ENCODE measurements at places on chromosomes 12 and 14. TPM values are rescaled to one million over a fixed set of nuclear protein-coding genes. Genes with fewer than 3 reads are reported as not detected.

BCL11B gene
- total RNA-seq = under 0.01 TPM

EEF1AKMT3 gene
- 3.2 TPM for total RNA-seq

TNFRSF1A gene
- total RNA-seq = 79.6 TPM

DNA sequence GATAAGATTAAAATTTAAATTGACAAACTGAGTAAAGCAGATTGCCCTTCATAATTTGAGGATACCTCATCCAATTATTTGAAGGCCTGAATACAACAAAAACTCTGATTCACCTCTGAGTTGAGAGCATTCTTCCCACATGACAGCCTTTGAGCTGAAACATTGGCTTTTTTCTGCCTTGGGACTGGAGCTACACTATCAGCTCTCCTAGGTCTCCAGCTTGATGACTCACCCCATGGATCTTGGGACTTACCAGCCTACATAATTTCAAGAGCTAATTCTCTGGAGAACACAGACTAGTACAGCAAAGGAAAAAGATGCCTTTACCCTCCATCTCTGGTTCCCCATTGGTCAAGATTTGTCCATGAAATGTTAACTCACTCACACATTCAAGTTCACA is 555.1 kb downstream of the FOXG1 start:
- DNase-seq = peak; percentile 90

GRCh38 chr14:53384536-53384935 is 231.4 kb upstream of the DDHD1 start:
- DNase-seq = no peak

DNA sequence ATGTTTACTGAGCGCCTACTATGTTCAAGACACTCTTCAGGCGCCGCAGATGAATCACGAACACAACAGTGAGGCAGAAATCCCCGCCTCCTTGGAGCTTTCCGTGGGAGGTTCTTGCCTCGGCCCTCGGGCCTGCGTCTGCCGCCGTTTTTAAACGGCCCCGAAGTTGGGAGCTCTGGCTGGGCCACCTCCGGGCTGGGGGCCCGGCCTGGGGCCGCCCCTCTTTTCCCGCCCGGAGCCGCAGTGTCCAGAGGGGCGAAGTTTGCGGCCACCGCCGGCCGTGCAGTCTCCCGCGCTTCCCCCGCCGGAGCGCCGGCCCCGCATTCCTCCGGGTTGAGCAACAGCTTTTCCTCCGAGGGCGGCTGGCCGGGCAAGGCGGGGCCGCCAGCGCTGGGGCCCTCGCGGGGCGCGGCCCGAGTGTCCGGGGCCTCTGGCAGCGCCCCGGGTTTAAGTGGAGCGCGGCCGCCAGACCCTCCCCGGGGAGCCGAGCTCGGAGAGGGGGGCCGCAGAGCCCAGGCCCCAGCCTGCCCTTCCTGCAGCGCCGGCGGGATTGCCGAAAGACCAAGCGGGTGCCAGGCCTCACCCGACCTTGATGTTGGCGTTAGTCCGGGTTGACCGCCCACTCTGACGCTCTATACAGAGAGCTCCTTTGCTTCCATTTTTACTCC is 18.7 kb upstream of the CTDSP2 start:
- peak; percentile 77 for DNase-seq

DNA sequence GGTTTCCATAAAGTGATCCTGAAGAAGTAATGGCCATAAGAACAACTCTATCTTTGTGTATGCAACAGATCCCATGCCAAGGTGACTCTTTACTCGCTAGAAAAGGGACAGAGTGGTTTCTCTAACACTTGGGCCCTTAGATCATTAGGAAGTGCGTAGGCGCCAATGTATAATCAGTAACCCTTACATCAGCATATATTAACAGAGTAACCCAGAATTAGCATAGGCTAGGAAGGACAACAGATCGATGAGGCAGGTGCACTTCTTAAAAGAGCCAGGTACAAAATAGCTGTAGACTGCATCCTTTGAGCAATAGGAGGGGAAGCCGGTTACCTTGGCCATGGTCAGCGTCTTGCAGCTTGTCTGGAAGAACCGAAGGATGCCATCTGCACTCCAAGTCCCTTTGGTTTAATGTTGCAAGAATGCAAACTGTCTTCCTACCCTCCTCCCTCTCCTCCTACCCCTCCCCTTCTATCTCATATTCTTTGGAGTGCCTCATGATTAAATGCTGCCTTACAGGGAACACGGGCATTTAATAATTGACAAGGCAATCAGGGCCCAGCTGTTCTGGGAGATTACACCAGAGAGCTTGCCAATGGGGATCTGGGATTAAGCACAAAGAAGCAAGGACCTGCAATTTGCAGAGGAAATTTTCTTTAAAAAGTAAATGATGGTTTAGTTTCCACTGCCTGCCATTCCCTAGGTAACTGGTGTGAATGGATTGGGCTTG is 8.0 kb downstream of the GSG1 start:
- no peak for DNase-seq
